Uterine smooth muscle cell (primary cell): ENCODE measurements at places on chromosomes 3 and 15. TPM values are rescaled to one million over a fixed set of nuclear protein-coding genes. Genes with fewer than 3 reads are reported as not detected.

ASB14 gene
- under 0.01 TPM in 1 of 2 replicates, not detected in the other for total RNA-seq

RBM5 gene
- 128 and 164 TPM in 2 replicates for total RNA-seq

ALDH1A3 gene
- 54.7 and 94.0 TPM in 2 replicates for total RNA-seq

FES gene
- total RNA-seq: 33.5 and 38.1 TPM in 2 replicates

FAM81A gene
- total RNA-seq: 0.66 and 1.00 TPM in 2 replicates

EFCAB12 gene
- under 0.01 TPM in 1 of 2 replicates, not detected in the other for total RNA-seq

GABRG3 gene
- total RNA-seq: not detected in 2 replicates

SUCNR1 gene
- not detected in 2 replicates for total RNA-seq

ITGA11 gene
- total RNA-seq: 2.8 and 13.0 TPM in 2 replicates

IL17RB gene
- 0.11 and 0.12 TPM in 2 replicates for total RNA-seq

FEZF2 gene
- not detected in 2 replicates for total RNA-seq

CHL1 gene
- total RNA-seq: under 0.01 TPM in 2 replicates

CLCN2 gene
- total RNA-seq: 2.7 and 4.1 TPM in 2 replicates

GOLGA6A gene
- under 0.01 TPM in 1 of 2 replicates, not detected in the other for total RNA-seq

HEG1 gene
- 32.6 and 55.2 TPM in 2 replicates for total RNA-seq

GOLGA6L7 gene
- total RNA-seq: not detected in 2 replicates

CAND2 gene
- total RNA-seq: 6.4 and 6.6 TPM in 2 replicates

MOBP gene
- under 0.01 TPM in 2 replicates for total RNA-seq

NXPE3 gene
- 25.2 and 34.0 TPM in 2 replicates for total RNA-seq

CHRM5 gene
- 0.75 TPM in 1 of 2 replicates, not detected in the other for total RNA-seq

GMNC gene
- 0.11 and 0.25 TPM in 2 replicates for total RNA-seq

MYRIP gene
- 0.12 and 0.22 TPM in 2 replicates for total RNA-seq

DPPA2 gene
- not detected in 2 replicates for total RNA-seq

GABRR3 gene
- total RNA-seq: not detected in 2 replicates

ZNF385D gene
- 0.66 and 0.75 TPM in 2 replicates for total RNA-seq

SOX14 gene
- not detected in 2 replicates for total RNA-seq

AP3B2 gene
- total RNA-seq: 0.22 and 0.75 TPM in 2 replicates

FOXL2NB gene
- total RNA-seq: 10.4 and 14.6 TPM in 2 replicates

DAZL gene
- not detected in 2 replicates for total RNA-seq

FMN1 gene
- total RNA-seq: 5.5 and 11.0 TPM in 2 replicates

TRH gene
- not detected in 2 replicates for total RNA-seq

WNT7A gene
- total RNA-seq: not detected in 2 replicates

FRMD5 gene
- total RNA-seq: 11.1 and 12.4 TPM in 2 replicates

PLA2G4D gene
- total RNA-seq: not detected in 2 replicates

GOLGA8G gene
- total RNA-seq: not detected in 2 replicates

ELL3 gene
- 2.7 and 3.1 TPM in 2 replicates for total RNA-seq

ROPN1 gene
- not detected in 2 replicates for total RNA-seq

ZNF774 gene
- total RNA-seq: 1.1 and 2.5 TPM in 2 replicates

ACTC1 gene
- not detected in 2 replicates for total RNA-seq

GLCE gene
- 17.2 and 27.6 TPM in 2 replicates for total RNA-seq

IMPG2 gene
- 0.25 and 0.44 TPM in 2 replicates for total RNA-seq

TRIM42 gene
- not detected in 2 replicates for total RNA-seq

CPNE4 gene
- not detected in 2 replicates for total RNA-seq

LRRK1 gene
- total RNA-seq: 10.6 and 15.7 TPM in 2 replicates

FILIP1L gene
- total RNA-seq: 15.8 and 24.0 TPM in 2 replicates

KNG1 gene
- not detected in 2 replicates for total RNA-seq

SEMA5B gene
- not detected in 2 replicates for total RNA-seq
